ENCODE measurements at places on chromosomes 3 and 15.

DNA sequence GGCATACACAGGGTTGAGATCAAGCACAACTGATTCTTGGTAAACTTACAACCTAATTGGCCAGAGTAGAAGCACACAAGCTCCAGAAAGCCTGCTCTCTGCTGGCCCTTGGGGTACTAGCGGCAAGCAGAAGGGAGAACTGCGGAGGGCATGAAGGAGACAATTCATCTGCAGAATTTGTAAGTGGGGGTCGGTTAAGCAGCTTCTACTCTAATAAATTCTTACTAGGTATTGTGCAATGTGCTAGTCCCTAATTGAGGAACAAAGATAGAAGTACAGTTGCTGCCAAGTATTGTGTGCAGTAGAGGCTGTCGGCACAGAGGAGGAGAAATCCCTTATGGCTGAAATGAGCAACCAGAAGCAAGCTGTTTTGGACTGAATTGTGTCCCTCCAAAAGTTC, 91.2 kb upstream of the VEPH1 start:
- no peak for DNase-seq

GRCh38 chr3:197463279-197463678, 92.5 kb downstream of the BDH1 start:
- no peak for DNase-seq

DNA sequence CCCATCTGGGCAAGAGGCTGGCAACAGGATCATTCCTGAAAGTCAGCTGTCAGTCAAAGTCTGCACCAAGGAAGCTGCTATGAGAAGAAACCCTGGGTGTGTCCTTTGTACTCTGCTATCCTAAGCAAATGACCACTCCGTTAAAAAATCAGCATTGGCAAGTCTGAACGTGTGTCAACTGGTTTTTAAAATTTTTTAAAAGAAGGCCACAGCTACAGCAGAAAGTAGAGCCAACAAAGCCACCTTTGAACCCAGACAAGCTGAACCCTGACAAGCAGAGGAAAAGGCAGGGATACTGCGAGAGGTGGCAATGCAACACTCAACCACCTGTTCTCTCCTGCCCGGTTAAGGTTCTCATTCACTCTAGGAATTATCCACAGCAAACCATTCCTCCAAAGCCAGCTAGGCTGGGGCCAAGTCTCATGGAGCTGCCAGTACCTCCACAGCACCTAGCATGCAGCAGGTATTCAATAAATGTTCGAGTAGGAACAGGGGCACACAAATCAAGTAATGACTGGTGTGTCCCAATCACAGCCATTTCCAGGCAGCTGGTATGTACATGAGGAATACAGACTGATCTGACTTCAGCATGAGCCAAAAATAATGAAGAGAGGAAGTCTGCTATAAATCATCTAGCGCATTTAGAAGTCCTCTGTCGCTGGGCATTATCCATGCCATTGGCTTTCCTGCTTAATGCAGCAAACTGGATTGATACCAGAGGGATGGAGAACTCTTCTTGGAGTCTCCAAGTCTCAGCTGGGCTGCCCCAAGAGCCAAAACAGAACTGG, 76.0 kb downstream of the ADCY5 start:
- peak; percentile 65 for DNase-seq

GRCh38 chr3:107861904-107862303, 228.9 kb downstream of the CD47 start:
- no peak for DNase-seq

Data from NCI-H446 (cell line).